ENCODE measurements at places on chromosomes 5 and 9.

GRCh38 chr9:114900942-114901802 is 29.2 kb downstream of the TNFSF8 start:
- no peak for DNase-seq

- no peak for DNase-seq
Measured at GRCh38 chr5:139180850-139181249, 17.3 kb downstream of the SIL1 start.

GRCh38 chr5:135212361-135213026 is 178.5 kb upstream of the PITX1 start:
- no peak for DNase-seq

DNA sequence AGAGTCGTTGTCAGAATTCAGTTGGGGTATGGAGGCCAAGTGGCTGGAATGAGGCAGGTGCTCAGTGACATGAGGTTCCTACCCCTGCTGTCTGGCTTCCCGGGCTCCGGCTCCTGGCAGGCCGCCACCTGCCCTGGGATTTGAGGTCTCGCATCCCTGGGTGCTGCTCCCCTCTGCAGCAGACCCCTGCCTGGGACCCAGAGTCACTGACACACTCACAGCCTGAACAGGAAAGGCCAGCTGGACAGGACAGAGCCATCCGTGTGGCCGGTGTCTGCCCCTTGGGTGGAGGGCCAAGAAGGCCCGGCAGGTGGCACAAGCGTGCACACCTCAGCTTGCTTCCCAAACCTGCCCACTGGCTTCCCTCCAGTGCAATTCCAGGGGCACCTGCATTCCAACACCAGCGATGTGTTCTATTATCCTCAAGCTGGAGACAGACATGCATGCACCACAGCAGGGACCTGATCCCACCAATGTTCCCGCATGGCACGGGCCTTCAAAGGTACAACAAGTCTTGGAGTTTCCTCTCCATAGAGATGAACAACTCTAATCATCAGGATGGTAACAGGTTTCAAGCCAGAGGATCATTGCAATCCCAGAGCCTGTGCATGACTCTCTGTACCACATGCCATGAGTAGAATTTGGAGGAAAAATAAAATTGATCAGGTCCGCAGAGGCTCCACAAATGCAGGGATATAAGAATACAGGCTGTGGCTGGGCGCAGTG is 45.6 kb upstream of the RNF130 start:
- no peak for DNase-seq

DNA sequence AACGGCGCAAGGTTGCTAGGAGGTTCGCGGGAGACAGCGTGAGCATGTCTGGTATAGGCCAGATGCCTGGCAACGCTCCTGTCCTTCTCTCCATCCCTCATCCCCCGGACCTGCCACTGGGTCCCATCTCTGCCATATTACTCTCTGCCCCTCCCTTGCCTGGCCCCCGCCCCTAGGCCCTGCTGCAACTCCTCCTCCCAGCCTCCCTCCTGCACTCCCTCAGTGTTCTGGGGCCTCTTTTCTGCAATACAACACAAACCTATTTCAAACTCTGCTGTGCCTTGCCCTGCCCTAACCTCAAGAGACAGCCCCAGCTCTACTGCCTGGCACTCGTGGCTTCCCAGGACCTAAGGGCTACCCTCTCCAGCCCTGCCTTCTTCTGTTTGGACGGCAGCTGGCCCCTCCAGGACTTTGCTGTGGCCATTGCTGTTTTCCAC is 8.9 kb upstream of the DBN1 start:
- DNase-seq, result no peak

DNA sequence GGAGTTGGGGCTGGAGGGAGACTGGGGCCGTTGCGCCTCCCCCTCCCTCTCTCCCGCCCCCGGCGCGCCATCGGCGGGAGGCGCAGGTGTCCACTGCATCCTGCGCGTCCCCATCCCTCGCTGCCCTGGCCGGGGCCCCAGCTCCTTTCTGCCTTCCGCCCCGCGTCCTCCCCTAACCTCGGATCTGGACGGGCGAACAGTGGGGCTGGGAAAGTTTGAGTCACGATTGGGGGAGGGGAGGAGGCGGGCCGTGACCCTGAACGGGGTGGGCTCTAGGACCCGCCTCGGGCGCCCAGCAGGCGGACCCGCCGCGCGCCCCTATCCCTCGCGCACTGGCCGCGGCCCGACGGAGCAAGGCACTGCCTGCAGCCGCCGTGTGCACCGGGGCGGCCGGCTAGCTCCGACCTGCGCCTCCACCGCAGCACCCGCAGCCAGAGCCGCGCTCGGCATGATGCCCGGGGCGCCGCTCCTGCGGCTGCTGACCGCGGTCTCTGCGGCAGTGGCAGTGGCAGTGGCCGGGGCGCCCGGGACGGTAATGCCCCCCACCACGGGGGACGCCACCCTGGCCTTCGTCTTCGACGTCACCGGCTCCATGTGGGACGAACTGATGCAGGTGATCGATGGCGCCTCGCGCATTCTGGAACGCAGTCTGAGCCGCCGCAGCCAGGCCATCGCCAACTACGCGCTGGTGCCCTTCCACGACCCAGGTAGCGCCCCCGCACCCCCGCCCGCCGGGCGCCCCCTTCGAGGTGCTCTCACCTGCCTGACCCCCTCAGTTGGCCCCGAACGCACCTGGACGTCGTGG is at the start of gene HMCN2:
Gene HMCN2, plus strand, starts transcription at position 330 of the 805 bp plus-strand sequence. Its CDS starts 119 bp downstream, at position 449.
- no peak for DNase-seq

DNA sequence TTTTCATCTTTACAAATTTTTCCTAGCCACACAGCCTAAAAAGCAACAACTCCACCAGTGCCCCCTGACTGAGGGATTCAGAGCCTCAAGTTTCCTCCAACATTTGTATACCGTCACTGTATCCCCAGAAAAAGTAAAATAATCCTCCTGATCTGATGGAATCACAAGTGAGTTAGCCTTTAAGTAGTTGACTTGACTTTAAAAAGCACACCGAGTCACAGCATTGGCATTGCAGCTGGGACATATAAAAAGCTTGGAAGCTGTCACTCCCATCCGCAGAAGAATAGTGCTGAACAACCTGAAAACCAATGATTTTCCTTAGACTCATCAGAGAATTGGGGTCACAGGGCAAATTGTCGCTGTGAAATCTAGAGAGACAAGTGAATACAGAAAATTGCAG is 41.6 kb upstream of the FBN2 start:
- no peak for DNase-seq

- DNase-seq, result no peak
Measured at GRCh38 chr5:96961053-96961452, 25.2 kb downstream of the LNPEP start.

DNA sequence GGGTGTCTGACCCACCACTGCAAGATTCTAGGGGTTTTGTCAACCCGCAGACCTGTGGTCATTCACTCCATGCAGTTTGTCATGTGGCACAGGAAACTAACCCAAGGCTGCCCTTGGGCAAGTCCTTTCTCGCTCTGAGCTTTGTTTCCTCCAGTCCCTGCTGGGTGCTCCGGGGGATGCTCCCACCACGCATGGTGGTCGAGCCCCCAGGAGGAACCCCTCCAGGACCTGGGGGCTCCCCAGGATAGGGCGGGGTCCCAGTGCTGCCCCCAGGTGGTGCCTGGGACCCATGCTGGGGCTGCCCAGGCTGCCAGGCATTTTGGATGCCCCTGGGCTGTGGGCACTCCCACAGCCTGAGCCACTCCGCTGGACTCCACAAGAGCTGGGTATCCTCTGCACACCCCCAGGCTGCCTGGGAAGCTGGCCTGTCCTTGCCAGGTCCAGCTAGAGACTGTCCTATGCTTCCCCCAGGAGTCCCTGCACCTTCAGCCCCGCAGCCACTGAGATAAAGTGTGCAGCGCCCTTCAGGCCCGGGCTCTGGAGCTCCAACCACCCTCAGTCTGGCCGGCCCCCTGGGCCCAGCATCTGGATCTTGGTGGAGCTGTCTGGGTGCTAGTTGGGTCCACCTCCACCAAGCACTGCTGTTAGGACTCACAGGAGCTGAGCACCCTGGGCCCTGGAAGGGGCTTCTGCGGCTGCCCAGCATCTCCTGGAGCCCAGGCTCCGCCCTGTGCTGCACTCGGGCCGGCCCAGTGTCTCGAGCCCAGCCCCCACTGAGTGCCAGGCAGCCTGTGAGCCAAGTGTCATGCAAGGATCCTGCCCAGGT is 104.3 kb downstream of the PHF2 start:
- DNase-seq, result no peak

DNA sequence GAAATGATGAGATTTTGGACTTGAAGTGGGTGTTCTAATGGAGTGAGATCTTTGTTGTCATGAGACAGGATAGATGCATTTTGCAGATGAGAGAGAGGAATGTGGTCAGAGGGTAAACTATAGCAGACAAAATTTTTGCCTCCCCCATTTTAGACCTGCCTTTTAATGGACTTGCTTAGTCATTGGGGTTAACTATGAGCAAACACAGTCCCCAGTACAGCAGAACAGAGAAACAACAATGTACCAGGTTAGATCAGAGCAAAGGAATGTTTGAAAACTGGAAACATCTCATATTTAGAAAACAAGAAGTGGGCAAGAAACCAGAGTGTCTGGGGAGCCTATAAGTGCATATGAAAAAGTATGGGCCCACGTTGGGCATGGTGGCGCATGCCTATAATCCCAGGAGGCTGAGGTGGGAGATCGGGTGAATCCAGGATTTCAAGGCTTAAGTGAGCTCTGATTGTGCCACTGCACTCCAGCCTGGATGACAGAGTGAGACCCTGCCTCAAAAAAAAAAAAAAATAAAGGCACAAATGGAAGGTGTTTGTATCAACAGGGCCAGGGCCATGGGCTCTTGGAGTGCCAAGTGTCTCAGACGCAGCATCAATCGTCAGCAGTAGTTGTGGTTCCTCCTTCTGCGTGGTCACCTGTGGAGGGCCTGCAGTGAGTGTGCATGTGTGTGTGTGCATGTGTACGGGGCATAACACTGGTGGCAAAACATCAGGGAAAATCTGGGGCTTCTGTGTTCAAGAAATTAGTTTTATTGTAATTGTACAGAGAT is 214.4 kb upstream of the S1PR3 start:
- no peak for DNase-seq

GRCh38 chr5:129461711-129462332 is 1.7 kb downstream of the ADAMTS19 start:
- DNase-seq, result no peak

GRCh38 chr9:124628741-124629140 is 121.5 kb upstream of the NR5A1 start:
- no peak for DNase-seq

DNA sequence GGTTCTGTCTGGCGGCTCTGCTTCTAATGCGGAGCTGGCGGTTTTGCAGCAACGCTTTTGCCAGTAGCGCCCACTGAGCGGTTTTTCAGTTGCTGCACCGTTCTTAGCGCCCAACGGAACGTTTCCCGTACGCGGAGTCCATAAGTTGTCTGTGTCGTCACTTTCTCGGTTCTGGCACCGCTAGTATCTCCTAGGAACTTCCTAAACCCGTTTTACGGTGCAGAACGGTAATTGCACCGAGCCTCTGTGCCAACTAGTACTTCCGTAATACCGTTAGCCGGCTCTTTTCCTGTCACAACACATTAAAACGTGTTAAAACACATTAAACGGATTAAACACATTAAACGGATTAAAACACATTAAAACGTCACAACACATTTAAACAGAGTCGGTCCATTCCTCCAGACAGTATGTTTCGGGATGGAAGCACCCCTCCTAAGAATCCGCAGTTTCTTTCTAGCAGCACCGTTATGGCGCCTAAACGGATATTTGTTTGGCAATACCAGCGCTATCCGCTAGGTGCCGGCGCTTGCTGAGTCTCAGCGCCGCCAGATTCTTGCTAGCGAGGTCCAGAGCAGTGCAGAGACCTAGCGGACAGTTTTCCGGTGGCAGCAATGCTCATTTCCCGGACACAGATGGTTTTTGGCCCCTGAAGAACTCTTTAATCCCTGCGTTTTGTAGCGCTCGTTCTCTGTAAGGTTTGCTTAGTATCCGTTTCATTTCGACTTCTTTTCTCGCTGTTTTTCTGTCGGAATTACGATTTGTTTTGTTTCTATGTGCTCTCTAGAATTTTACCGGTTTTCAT is 45.4 kb downstream of the ANXA2R start:
- peak; percentile 82 for DNase-seq

GRCh38 chr5:95644351-95645042 is 2.1 kb upstream of the RFESD start:
- peak; percentile 42 for DNase-seq

DNA sequence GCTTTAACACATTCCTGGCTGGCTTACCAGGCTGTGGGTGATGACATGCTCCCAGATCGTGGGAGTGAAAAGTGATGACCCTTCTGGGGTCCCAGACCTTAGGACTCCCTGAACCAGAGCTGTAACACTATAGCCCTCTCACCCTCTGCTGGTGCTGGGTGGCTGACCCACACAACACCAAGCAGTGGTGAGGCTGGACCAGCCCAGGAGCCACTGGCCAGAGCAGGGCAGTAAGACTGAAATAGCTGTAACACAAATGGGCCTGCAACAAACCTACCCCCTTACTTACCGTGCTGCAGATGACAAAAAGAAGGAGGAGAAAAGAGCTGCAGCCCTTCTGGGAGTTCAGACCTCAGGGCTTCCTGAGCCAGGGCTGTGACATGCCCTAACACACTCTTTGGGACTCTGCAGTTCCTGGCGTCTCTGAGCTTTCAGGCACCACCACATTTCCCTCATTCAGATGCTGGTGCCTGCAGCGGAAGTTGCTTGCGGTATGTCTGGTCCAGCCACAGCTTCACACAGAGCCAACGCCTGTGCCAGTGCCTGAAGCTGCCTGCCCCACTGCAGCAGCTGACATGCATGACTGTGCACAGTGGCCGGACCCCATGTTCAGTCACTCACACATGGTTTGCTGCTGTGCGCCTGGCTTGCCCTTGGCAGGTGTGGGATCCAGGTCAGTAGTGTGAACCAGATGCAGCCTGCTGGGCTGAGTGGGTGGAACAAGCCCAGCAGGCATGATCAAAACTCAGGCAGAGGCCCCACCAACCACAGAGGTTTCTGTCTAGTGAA is 1247.4 kb downstream of the EFNA5 start:
- no peak for DNase-seq

DNA sequence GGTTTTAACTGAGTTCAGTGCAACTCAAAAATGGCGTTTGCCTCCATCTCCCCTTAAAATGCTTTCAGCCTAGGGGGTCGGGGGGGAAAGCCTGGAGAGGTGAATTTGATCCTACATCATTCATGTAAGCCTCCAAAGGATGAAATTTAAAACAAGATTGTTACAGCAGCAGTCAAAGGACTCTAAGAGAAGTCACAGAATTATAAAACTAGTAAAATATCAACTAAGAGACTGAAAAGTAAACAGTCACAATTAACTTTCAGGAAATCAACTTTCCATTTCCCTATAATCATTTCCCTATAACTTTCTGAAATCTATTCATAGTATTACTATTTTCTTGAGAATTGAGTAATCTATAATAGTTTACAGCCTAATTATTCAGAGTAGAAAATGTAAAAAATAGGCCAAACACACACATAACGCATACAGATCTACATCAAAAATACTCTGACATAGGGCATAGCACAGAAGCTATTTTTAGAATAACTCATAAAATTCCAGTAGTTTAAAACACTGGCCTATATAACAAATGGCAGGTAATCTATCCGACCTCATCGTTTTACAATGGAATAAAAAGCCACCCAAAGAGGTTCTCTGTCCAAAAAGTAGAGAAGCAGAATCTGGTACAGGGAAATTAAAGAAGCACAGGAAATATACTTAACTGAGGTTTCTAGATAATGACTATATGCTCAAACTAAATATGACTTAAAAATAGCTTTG is 37.6 kb downstream of the FBXL17 start:
- no peak for DNase-seq

All from GDM1 (cell line).